ENCODE measurements at places on chromosomes 12 and 14.

DNA sequence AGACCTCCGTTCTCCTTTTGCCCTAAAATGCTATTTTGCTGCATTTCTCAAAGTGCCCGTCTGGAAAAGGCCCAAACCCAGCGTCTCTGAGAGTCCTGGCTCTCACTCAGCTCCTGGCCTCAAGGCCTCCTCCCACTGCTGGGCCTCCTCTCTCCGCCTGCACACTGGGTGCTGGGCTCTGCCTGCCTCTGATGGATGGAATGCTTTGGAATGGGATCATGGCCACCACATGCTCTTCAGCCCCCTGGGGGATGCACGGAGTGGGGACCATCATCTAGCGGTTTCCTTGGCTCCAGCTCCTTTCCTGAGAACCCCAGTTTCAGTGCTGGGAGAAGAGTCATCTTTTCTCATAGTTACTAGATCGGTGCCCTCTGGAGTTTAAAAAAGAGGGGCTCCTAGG, 65.2 kb downstream of the KDM2B start:
- DNase-seq = no peak

DNA sequence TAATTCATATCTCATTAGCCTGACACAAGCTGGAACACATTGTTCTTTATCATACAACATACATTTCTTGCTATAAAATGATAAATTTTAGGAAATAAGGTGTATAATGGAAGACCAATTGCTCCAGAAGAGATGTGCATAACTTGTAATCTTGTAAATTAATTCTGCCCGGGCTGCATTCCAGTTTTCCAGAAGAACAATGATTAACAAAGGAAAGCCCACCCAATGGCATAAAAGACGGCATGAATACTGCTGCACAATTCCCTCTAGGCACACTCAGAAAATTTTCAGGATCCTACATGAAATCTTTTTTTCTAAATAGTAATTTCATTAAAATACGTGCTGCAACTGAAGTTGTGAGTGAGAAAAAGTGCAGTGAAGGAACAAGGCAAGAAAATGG, 137.4 kb upstream of the KRR1 start:
- DNase-seq = no peak

GRCh38 chr14:71267007-71267513, 359.8 kb downstream of the PCNX1 start:
- no peak for DNase-seq

GRCh38 chr14:61221906-61222305, 59.2 kb downstream of the TMEM30B start:
- no peak for DNase-seq

DNA sequence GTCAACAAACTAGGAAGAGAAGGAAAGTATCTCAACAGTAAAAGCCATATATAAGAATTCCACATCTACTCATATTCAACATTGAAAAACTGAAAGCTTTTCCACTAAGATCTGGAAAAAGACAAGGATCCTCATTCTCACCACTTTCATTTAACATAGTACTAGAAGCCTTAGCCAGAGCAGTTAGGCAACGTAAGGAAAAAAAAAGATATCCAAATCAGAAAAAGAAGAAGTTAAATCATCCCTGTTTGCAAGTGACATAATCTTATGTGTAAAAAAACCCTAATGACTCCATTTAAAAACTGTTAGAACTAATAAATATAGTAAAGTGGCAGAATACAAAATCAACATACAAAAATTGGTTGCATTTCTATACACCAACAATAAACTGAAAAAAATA, 426.2 kb downstream of the BCAT1 start:
- DNase-seq = no peak

GRCh38 chr12:124917841-124918621, 3.6 kb upstream of the UBC start:
- DNase-seq = no peak

DNA sequence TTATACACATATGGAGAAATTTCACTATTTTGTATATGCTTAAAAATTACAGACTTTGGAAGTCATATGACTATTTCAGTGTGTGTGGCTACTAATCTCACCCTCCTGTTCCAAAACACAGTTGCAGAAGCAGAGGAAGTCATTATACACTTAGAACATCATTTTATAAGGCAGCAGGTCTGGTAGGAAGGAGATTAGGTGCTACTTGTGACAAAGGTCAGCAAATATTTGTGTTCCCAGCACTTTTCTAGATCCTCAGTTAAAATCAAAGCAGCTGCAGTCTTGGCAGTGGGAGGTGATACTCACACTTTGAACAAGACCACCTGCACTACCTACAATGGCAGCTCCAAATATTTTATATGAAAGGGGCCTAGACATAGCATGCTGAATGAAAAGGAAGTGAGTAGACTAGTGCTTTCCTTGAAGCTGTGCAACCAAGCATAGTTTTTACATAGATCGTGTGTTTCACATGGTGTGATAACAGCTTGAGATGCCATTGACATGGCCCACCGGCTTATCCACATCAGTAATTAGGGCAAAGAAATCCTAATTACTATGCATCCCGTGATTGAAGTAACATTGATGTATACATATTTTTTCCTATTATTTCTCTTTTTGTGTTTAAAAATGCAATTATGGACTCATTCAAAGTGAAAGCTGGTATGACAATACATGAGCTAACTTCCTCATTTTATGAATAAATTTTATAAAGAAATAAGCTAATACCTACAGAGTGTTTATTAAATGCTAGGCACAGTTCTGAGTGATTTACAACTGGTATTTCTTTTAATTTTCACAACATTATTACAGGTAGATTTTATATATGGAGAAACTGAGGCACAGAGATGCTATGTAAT, 5.3 kb downstream of the GYS2 start:
- no peak for DNase-seq
